ENCODE measurements at places on chromosomes 13 and 19. TPM values are rescaled to one million over a fixed set of nuclear protein-coding genes. Genes with fewer than 3 reads are reported as not detected.

DNA sequence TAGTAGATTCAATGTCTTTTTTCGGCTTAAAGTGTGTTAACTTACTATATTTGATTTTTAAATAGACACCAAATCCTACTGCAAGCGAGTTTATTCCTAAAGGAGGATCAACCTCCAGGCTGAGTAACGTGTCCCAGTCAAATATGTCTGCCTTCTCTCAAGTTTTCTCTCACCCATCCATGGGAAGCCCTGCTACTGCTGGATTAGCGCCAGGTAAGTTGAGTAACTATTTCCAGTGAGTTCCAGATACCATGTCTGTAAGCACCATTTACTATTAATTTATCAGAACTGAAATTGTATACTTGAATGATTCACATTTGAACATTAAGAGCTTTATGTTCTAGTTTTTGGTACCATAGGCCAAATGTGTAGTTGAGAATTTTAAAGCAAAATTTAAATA is 81.8 kb downstream of the PAN3 start:
- peaks cover 2% of the 10 kb centered on the region for H3K36me3 ChIP-seq
- H3K4me1 ChIP-seq: peaks cover 4% of the 10 kb centered on the region
- no peak overlapping the region for H3K27ac ChIP-seq
- H3K4me3 ChIP-seq: no peak overlapping the region
- H3K27me3 ChIP-seq: no peaks in the 10 kb centered on the region
- DNase-seq: no peak

ZNF230 gene
- total RNA-seq: 2.0 TPM

EBI3 gene
- not detected for total RNA-seq

DNA sequence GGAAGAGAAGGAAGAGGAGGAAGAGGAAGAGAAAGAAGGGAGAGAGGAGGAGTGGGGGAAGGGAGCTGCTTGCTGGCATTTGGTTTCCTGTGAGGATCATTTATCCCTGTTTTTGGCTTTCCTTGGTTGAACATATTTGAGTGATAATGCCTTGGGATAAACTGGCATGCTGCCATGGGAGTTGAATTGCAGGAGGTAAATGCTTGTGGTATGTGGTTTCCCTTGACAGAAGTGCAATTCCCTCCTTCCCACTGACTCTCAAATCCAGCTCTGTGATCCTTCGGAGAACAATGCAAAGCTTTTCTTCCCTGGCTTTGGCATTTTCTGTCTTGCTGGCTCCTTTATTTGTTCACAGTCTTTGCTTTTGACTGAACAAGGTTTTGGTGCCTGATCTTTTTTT is 27.2 kb upstream of the CBY2 start:
- peaks cover 7% of the 10 kb centered on the region for H3K4me1 ChIP-seq
- DNase-seq: no peak
- H3K27me3 ChIP-seq: peaks cover 4% of the 10 kb centered on the region
- H3K27ac ChIP-seq: no peak overlapping the region
- no peaks in the 10 kb centered on the region for H3K36me3 ChIP-seq
- no peak overlapping the region for H3K4me3 ChIP-seq

- no peak overlapping the region for H3K27ac ChIP-seq
- no peaks in the 10 kb centered on the region for H3K36me3 ChIP-seq
- H3K4me1 ChIP-seq: peaks cover 7% of the 10 kb centered on the region
- H3K4me3 ChIP-seq: no peak overlapping the region
- H3K27me3 ChIP-seq: no peaks in the 10 kb centered on the region
Measured at GRCh38 chr13:40197936-40198595, 468.4 kb downstream of the FOXO1 start.

DNA sequence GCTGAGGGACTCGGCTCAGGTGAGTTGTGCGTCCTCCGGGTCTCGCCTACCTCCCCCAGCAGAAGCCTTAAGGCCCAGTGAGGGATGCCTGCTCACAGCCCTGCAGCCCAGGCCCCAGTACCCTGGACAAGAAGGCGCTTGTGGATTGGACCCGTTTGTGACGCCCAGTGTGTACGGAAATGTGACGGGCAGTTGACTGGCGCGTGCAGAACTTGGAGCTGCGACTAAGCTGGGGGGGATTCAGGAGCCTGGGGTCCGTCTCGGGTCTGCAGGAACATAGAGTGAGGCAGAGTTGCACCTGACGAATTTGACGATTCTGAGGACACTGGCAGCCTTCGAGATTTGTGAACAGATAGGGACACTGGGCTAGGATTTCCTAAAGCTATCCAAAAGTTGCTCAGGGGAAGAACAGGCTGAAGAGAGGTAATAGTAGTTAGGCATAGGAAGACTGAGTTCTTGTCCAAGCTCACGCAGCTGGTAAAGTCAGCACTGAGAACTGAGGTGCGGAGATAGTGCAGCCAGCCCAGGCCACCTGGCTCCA is 519 bp downstream of the ZNF551 start:
- peaks cover 8% of the 10 kb centered on the region for H3K27me3 ChIP-seq
- peak overlapping the region; percentile 84 for H3K27ac ChIP-seq
- no peak for DNase-seq
- peaks cover 18% of the 10 kb centered on the region for H3K36me3 ChIP-seq
- H3K4me1 ChIP-seq: peaks cover 4% of the 10 kb centered on the region

GRCh38 chr13:74077375-74077774 is 56.8 kb downstream of the KLF12 start:
- no peaks in the 10 kb centered on the region for H3K36me3 ChIP-seq
- no peak for DNase-seq
- H3K4me3 ChIP-seq: no peak overlapping the region
- H3K27ac ChIP-seq: no peak overlapping the region
- no peaks in the 10 kb centered on the region for H3K27me3 ChIP-seq
- H3K4me1 ChIP-seq: peaks cover 38% of the 10 kb centered on the region

DNA sequence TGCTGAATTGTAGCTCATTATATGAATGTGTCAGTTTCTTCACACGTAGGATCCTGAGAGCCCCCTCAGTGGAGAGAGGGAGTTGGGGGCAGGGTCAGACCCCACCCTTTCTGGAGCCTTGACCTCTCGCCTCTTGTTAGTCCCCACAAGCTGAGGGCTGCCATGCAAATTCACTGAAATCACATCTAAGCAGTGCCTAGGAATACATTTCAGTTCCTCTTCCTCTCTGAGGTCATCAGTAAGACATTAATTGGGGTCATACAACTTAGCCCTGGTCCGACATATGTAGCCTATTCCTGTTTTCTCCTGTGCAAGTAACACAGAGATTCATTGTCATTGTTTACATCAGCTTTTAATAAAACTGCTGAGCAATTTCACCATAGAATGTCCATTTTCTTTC is 30.0 kb downstream of the MYO9B start:
- H3K4me1 ChIP-seq: peaks cover 24% of the 10 kb centered on the region
- no peak overlapping the region for H3K27ac ChIP-seq
- no peak for DNase-seq
- H3K4me3 ChIP-seq: no peak overlapping the region

DNA sequence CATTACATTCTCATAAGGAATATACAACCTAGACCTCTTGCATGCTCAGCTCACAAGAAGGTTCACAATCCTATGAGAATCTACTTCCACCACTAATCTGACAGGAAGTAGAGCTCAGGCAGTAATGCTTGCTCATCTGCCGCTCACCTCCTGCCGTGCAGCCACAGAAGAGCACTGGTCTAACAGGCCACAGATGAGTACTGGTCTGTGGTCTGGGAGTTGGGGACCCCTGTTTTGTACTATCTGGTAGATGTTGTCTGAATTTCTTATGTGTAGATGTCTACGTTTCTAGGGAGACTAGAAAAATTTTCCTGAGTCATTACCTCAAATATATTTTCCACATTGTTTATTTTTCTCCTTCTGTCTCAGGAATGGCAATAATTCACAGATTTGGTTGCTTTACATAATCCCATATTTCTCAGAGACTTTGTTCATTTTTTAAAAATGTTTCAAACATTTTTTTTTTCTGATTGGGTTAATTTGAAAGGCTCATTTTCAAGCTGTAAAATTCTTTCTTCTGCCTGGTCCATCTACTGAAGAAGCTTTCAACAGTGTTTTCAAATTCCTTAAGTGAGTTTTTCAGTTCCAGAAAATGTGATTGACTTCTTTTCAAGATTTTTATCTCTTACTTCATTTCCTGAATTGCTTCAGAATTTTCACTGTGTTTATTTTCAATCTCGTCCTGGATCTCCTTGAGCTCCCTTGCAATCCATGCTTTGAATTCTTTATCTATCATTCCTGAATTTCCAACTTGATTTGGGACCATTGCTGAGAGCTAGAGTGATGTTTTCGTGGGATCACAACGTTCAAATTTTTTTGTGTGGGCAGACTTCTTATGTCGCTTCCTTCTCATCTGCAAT is 1322.2 kb downstream of the PCDH9 start:
- H3K27me3 ChIP-seq: no peaks in the 10 kb centered on the region
- no peak overlapping the region for H3K4me3 ChIP-seq
- DNase-seq: no peak
- peaks cover 3% of the 10 kb centered on the region for H3K36me3 ChIP-seq

NECTIN2 gene
- total RNA-seq: 2.5 TPM

GRCh38 chr13:32001154-32001768 is 30.3 kb upstream of the FRY start:
- H3K4me3 ChIP-seq: no peak overlapping the region
- no peaks in the 10 kb centered on the region for H3K27me3 ChIP-seq
- DNase-seq: no peak
- peak overlapping the region; percentile 66 for H3K27ac ChIP-seq
- peaks cover 5% of the 10 kb centered on the region for H3K4me1 ChIP-seq
- H3K36me3 ChIP-seq: peaks cover 2% of the 10 kb centered on the region

NBEA gene
- 2.6 TPM for total RNA-seq

GRCh38 chr19:33621811-33622504 is at the start of gene CHST8:
TSS of gene CHST8 (plus strand) at chr19:33621953. CDS start at chr19:33689262, 67,309 bp downstream.
- DNase-seq: no peak
- no peaks in the 10 kb centered on the region for H3K4me1 ChIP-seq
- peak within 1 kb of the TSS; percentile 41 for H3K4me3 ChIP-seq
- H3K27me3 ChIP-seq: peaks cover 49% of the 10 kb centered on the region
- peaks cover 7% of the 10 kb centered on the region for H3K36me3 ChIP-seq
- no peak within 1 kb of the TSS for H3K27ac ChIP-seq

DNA sequence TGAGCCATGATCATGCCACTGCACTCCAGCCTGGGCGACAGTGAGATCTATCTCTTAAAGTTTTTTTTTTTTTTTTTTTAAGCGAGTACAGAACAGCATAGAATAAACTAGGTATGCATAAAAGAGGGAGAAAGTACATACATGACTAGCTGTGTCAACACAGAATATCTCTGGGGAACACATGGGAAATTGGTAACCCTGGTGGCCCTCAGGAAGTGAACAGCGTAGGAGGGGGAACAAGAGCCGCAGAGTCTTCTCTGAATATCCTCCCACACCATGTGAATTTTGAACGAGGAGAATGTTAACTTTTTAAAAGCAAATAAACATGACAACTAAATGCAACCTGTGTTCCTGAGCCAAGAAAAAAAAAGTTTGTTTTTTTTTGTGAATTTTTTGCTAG is 15.2 kb downstream of the PHLDB3 start:
- no peak for DNase-seq
- H3K36me3 ChIP-seq: no peaks in the 10 kb centered on the region
- no peak overlapping the region for H3K4me3 ChIP-seq
- H3K4me1 ChIP-seq: peaks cover 2% of the 10 kb centered on the region
- H3K27ac ChIP-seq: peak overlapping the region; percentile 89
- H3K27me3 ChIP-seq: no peaks in the 10 kb centered on the region

DNA sequence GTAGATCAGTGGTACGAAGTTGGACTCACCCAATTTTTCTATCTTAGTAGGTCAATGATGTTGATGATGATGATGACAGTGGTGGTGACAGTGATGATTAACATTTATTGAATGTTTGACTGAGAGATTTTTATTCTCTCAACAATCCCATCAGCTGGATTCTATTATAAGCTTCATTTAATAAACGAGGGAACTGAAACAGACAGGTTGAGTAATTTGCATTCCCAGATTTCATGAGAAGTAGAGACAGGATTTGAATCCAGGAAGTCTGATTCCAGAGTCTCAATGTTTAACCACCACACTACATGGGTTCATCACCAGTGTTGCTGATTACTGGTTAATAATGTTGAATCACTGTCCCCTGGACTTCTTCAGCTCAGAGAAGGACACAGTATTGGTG is 168.9 kb downstream of the FLT1 start:
- H3K36me3 ChIP-seq: no peaks in the 10 kb centered on the region
- no peak overlapping the region for H3K4me3 ChIP-seq
- H3K27me3 ChIP-seq: peaks cover 17% of the 10 kb centered on the region

DNA sequence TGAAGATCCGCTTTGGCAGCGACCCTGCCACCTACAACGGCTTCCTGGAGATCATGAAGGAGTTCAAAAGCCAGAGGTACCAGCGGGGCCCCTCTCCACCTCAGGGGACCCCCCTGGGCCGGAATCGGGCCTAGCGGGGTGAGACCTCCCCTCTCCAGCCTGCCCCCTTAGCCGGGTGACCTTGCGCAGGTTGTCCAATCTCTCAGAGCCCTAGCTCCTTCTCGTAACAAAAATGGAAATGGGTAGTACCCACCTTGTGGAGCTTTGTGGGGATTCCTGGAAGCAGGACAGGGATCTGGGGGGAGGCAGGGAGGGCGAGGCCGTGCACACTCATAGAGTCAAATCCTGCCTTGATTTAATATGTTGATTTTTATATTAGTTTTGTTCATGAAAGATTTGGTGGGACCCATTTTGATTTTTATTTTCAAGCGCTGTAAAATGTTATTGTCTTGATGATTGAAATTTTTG is 658 bp downstream of the SIN3B start:
- H3K27me3 ChIP-seq: peaks cover 25% of the 10 kb centered on the region
- H3K27ac ChIP-seq: peak overlapping the region; percentile 72
- no peak for DNase-seq
- peaks cover 4% of the 10 kb centered on the region for H3K36me3 ChIP-seq
- H3K4me1 ChIP-seq: peaks cover 19% of the 10 kb centered on the region

HTR2A gene
- not detected for total RNA-seq

DNA sequence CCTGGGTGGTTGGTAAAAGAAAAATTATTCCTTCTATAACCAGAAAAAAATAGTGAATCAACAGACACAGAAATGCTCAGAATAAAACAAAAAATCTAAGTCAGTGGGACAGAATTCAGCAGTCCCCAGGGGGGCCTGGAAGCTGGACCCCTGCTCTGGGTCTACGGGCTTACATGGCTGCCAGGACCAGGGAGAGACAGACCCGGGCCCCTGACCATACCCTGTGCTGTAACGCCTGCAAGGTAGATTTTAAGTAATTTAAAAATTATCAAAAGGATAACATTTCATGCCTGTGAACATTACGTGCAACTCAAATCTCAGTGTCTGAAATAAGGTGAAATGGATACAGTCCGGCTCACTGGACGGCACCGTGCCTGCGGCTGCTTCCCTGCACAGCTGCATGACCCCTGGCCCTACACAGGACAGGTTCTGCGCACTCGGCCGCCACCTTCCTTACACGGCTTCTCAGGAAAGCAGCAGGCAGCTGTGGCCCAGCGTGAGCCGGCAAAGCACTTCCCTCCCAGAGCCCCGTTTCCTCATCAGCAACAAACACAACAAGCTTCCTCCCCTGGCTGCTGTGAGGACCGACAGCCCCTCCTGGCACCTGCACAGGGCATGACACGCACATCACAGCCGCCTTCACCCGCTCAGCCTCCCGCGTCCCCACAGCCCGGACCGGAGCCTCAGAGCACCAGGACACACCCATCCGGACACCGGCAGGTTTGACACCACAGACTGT is 22.2 kb downstream of the RASA3 start:
- H3K4me1 ChIP-seq: peaks cover 54% of the 10 kb centered on the region
- H3K27me3 ChIP-seq: no peaks in the 10 kb centered on the region
- peak overlapping the region; percentile 95 for H3K27ac ChIP-seq
- H3K4me3 ChIP-seq: peak overlapping the region; percentile 92
